ENCODE measurements at places on chromosomes 7 and 10. TPM values are rescaled to one million over a fixed set of nuclear protein-coding genes. Genes with fewer than 3 reads are reported as not detected.

COL26A1 gene
- total RNA-seq: not detected

NAPEPLD gene
- 3.7 TPM for total RNA-seq

- no peaks in the 10 kb centered on the region for H3K36me3 ChIP-seq
- no peak overlapping the region for H3K4me3 ChIP-seq
- H3K4me1 ChIP-seq: no peaks in the 10 kb centered on the region
- H3K27me3 ChIP-seq: no peaks in the 10 kb centered on the region
- no peak for DNase-seq
These were observed 737.1 kb downstream of the INHBA start for GRCh38 chr7:40965774-40966173.

DNA sequence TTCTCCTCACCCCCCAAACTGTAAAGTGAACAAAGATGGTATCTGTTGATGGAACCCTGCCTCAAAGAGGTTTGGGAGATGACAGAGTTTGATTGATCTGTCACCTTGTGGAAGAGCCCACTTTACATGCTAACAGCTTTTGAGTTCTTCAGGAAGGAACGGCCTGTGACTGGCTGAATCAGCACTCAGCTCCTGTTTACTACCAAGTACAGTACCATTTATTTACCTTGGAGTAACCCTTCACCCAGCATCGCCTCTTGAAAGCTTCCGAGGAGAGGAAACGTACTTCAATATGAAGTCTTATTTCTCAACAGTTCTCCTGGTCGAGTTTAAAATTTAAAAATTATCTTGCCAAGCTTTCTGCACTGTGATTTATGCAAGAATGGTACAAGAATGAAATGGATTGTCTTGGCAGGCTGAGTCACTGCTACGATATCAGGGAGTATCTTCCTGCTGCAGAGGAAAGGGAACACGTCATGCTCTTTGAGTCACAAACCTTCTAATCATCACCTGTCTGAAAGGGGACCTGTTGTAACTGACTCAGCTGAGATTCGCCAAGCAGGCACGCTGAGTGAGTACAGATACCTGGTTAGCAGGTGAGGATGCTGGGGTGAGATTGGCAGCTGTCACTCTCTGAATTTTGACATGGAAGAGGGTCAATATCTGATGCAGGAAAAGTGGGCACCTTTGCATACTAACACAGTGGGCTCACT, 30.1 kb downstream of the KLF6 start:
- H3K4me1 ChIP-seq: peaks cover 39% of the 10 kb centered on the region
- peak overlapping the region; percentile 47 for H3K4me3 ChIP-seq
- H3K27me3 ChIP-seq: no peaks in the 10 kb centered on the region

DNA sequence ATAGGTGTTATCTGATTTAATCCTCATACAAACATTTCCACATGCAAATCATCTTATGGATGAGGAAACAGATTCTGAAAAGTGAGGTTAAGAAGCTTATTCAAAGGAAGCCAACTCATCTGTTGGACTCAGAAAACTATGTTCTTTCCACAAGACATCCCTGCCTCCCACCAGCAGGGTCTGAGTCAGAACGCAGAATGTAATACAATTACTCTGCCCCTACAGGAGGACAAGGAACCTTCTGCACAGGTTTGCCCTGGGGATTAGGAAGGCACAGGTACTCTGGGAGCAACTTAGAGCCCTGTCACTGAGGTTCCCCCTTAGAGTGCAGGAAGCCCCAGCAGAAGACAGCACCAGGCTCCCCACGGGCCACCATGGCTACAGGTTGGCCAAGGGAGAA, 255.7 kb downstream of the TNS3 start:
- DNase-seq: no peak
- peaks cover 6% of the 10 kb centered on the region for H3K27me3 ChIP-seq
- no peaks in the 10 kb centered on the region for H3K4me1 ChIP-seq
- H3K27ac ChIP-seq: no peak overlapping the region
- H3K4me3 ChIP-seq: no peak overlapping the region
- H3K36me3 ChIP-seq: no peaks in the 10 kb centered on the region

DNA sequence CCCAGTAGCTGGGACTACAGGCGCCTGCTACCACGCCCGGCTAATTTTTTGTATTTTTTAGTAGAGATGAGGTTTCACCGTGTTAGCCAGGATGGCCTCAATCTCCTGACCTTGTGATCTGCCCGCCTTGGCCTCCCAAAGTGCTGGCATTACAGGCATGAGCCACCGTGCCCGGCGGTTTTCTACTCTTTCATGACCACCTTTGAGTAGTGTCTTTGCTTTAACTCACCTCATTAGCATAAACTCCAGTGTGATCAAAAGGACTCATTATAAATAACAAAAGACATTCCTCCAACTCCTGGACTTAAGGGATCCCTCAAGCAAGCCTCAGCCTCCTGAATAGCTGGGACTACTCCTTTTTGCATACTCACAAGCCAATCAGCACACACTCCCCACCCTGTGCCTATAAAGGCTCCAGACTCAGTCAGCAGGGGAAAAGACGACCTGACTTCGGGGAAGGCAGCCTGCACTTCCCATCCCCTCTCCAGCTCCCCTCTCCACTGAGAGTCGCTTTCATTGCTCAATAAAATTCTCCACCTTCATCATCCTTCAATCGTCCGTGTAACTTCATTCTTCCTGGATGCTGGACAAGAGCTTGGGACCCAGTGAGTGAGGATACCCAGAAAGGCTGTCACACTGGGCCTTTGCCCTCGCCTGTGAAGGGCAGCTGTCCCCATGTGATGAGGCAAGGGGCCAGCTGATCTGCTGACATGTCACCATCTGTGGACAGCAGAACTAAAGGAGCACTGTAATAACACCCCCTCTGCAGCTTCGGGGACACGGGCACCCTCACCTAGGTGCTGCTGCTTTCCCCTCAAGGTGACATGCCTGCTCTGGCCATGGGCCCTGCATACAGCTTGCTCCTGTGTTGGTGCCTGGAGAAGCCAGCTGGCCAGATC, 35.0 kb upstream of the EIF4H start:
- no peak overlapping the region for H3K4me3 ChIP-seq
- H3K36me3 ChIP-seq: peaks cover 2% of the 10 kb centered on the region
- H3K27ac ChIP-seq: no peak overlapping the region
- peaks cover 2% of the 10 kb centered on the region for H3K4me1 ChIP-seq
- no peak for DNase-seq
- no peaks in the 10 kb centered on the region for H3K27me3 ChIP-seq

- no peak overlapping the region for H3K4me3 ChIP-seq
- no peak for DNase-seq
- H3K4me1 ChIP-seq: peaks cover 2% of the 10 kb centered on the region
These were observed 66.1 kb downstream of the STEAP1B start for GRCh38 chr7:22433710-22434460.

HOXA1 gene
- 0.60 TPM for total RNA-seq

FLNC gene
- 0.05 TPM for total RNA-seq

- H3K36me3 ChIP-seq: peaks cover 6% of the 10 kb centered on the region
- H3K4me3 ChIP-seq: no peak overlapping the region
- no peak overlapping the region for H3K27ac ChIP-seq
- H3K4me1 ChIP-seq: peaks cover 2% of the 10 kb centered on the region
- DNase-seq: no peak
- H3K27me3 ChIP-seq: no peaks in the 10 kb centered on the region
These were observed 9.4 kb upstream of the GET4 start for GRCh38 chr7:867001-867405.

C10orf90 gene
- not detected for total RNA-seq

DNA sequence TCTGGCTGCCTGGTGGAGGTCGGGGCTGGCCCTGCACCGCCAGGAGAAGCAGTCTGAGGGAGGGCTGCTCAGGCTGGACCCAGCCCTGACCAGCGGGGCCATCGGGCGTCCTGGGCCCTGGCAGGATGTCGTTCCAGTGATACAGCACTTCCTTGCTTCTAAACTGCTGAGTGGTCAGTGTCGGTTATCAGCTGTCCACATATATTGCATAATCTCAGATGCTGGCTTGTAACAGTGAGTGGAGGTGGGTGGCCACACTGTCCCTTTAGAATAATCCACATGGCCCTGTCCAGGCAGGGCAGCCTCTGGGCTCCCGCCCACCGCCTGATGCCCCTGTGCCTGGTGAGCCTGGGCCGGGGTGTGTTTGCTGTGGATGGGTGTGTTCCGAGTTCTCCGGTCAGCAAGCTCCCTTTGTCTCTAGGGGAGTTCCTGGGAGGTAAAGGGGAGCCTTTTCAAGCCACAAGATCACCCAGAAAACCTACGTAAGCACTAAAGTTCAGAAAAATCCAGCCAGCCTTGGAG, 86.1 kb downstream of the LHPP start:
- no peak overlapping the region for H3K27ac ChIP-seq
- no peaks in the 10 kb centered on the region for H3K27me3 ChIP-seq

EBF3 gene
- not detected for total RNA-seq

DNA sequence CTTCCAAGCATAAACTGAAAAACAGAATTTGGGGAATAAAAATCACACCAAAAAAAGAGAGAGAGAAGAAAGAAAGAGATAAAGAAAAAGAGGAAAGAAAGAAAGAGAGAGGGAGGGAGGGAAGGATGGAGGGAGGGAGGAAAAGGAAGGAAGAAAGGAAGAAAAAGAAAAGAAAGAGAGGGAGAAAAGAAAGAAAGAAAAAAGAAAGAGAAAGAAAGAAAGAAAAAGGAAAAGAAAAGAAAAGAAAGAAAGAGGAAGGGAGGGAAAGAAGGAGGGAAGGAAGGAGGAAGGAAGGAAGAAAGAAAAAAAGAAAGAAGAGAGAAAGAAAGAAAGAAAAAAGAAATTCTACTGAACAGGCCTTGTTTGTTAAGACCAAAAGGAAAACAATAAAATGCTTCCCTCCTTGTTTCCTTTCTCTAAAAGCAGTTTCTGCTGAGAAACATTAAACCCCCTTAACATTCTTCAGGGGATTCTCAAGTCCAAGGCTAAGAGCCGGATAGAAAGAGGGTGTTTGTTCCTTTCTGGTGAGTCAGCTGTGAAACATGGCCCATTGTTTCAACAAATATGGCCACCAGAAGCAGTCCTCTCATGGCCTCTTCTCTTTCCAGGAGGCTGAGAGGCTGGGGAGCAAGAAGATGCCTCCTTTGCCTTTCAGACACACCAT, 46.9 kb upstream of the GPAM start:
- peaks cover 52% of the 10 kb centered on the region for H3K27me3 ChIP-seq
- no peaks in the 10 kb centered on the region for H3K4me1 ChIP-seq
- H3K4me3 ChIP-seq: no peak overlapping the region
- H3K27ac ChIP-seq: no peak overlapping the region
- no peak for DNase-seq

DNA sequence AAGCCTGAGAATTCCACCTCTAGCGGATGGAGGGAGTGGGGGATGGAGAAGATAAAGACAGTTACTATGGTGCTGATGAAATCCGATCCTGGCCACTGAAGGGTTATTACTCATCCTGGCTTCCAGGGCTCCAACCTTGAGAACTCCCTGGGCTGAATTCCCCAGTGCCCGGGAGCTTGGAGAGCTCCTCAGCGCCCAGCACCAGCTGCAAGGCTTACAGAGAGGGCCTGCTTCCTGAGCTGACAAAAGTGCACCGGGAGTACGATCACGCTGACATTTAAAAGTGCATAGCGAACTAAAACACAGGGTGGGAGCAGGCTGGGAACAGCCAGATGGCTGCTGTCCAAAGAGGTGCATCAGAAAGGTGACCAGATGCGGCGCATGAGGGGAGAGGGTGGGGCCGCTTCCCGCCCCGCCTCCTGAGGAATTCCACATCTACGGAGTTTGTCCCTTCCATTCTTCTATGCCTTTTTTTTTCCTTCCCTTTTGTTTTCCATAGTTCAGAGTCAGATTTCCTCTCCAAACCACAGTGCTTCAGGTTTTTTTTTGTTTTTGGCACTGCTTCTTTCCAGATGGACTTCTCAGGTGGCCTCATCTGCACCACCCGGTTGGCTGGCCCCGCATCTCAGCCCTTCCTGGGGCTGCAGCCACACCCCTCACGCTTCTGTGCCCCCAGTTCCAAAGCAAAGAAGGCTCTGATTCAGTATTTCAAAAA, 62.4 kb upstream of the MKRN1 start:
- H3K27ac ChIP-seq: no peak overlapping the region
- no peak for DNase-seq
- peaks cover 23% of the 10 kb centered on the region for H3K27me3 ChIP-seq
- no peak overlapping the region for H3K4me3 ChIP-seq

EPO gene
- not detected for total RNA-seq

DNA sequence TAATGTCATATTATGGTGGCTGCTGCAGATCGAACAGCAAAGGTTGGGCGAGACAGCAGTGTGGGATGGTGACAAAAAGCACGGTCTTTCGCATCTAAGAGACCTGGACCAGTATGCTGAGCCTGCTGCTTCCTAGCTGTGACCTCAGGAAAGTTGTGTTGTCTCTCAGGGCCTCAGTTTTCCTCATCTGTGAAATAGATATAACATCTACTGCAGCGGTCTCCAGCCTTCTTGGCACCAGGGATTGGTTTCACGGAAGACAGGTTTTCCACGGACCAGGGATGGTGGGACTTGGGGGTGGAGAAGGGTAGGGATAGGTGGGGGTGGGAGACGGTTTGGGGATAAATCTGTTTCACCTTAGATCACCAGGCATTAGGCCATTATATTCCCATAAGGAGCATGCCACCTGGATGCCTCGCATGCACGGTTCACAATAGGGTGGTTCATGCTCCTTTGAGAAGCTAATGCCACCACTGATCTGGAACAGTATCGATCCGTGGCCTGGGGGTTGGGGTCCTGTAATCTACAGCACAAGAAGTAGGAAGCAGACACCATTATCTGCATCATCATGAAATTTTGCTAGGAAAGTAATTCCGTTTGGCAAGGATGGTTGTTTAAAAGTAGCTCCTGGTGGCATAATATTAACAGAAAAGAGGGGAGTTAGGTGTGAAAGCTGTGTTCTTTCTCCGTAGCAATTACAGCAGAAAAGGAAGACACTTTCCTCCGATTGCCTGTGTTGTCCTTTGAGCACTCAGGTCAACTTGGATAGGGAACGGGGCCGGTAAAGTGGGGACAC, 10.8 kb downstream of the KLF6 start:
- no peaks in the 10 kb centered on the region for H3K27me3 ChIP-seq
- DNase-seq: no peak
- peak overlapping the region; percentile 79 for H3K4me3 ChIP-seq
- peak overlapping the region; percentile 100 for H3K27ac ChIP-seq
- H3K36me3 ChIP-seq: peaks cover 7% of the 10 kb centered on the region

DNA sequence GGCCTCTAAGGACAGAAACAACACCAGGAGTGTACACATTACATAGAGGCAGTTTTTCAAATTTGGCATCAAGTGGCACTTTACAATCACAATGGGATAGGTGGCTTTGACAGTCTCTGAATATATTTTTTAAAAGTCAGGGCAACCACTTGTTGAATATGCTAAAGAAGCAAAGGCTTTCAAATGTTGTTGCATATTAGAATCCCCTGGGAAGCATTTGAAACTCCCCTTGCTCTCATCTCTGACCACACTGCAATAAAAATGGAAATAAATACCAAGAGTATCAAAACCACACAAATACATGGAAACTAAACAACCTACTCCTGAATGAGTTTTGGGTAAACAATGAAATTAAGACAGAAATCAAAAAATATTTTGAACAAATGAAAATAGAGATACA, 106.5 kb upstream of the RAB11FIP2 start:
- H3K27ac ChIP-seq: no peak overlapping the region
- no peak overlapping the region for H3K4me3 ChIP-seq
- no peaks in the 10 kb centered on the region for H3K36me3 ChIP-seq
- no peaks in the 10 kb centered on the region for H3K4me1 ChIP-seq
- DNase-seq: no peak

Measured in T-helper 17 cell (primary cell).